Activated T-helper 1 cell treated with anti-CD3 and anti-CD28 coated beads, Interleukin-2, amount 50 U/mL, for 16 hours (primary cell): ENCODE measurements at places on chromosomes 2 and 18.

DNA sequence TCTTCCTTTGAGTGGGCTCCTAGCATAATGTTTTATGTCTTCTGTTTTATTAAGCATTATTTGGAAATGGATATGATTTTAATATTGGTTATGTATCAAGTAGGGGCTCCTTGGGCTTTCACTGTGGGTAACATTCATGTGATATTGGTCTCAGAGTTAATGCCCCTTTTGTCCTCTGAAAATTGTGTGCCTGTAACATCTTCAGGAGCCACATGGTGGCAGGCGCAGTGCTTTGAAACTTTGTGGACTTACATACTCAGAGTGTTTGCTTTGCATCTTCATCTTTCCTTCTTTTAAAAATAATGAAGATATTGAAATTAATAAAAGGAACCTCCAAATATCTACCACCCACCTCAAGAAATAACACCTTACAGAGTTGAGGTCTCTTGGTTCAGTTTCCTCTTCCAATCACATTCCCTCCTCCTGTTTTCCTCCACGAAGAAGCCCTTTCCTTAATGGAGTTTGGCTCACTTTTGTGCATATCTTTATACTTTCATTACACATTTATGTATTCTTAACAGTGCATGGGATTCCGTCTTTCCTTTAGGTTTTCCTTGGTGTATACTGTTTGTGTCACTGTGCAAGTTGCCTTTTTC, 73.5 kb downstream of the LIMS1 start:
- peak; percentile 20 for DNase-seq

DNA sequence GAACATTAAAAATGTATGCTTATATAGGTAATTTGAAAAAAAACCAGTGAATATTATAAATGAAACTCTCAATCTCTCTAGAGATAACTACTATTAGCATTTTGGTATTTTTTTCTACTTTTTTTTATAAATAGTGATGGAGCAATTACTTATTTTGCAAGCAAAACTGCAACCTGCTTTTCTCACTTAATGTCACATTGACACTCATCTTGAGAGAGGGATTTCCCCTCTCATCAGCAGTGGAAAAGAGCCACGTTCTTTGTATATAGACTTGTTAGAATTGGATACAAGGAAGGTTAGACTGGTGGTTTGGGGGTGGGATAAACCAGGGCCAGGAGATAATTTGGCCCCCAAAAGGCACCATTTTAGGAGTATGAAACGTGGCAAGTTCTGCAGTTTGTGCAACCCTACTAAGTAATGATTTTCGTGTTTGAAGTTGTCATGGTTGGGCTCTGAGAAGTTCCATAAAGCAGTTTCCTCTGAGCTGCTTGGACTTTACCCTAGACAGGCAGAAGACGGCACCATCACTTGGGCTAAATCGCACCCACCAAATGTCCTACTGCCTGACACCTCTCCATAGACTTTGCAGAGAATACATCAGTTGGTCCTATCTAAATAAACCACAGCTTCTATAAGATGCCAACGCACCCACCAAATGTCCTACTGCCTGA, 194.0 kb downstream of the ACTR3 start:
- DNase-seq, result no peak

GRCh38 chr18:48022531-48023329, 92.3 kb upstream of the SMAD2 start:
- no peak for DNase-seq

DNA sequence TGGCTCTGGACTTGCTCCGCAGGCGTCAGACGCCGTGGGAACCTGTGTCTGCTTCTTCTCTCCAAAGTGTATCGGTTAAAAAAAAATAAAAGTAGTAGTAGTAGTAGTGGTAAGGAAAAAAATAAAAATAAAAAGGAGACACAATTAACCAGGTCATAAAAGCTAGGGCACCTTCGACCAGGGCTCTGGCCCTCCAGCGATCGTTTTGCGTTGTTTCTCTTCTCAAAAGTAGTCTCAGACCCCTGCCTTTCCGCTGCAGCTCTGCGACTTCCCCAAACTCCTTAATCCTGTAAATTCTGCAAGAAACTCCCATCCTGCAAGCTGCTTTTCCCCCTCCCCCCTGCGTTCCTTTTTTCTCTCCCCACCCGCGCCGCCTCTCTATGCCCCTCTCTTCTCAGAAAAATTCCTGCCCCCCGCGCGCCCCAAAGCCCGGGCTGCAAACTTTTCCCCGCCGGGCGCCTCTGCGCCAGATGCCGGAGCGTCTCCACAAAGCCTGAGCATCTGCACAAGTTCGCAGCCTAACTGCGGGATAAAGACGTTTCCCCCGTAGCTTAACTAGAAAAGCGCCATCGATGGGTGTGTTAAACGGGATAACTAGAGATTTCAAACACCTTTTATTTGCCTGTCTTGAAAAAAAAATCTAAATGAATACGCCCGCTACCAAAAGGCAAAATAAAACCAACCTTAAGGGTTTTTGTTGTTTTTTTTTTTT, 1.8 kb upstream of the SALL3 start:
- no peak for DNase-seq

- DNase-seq, result no peak
These were observed 83.7 kb downstream of the SP3 start for GRCh38 chr2:173881461-173881860.

DNA sequence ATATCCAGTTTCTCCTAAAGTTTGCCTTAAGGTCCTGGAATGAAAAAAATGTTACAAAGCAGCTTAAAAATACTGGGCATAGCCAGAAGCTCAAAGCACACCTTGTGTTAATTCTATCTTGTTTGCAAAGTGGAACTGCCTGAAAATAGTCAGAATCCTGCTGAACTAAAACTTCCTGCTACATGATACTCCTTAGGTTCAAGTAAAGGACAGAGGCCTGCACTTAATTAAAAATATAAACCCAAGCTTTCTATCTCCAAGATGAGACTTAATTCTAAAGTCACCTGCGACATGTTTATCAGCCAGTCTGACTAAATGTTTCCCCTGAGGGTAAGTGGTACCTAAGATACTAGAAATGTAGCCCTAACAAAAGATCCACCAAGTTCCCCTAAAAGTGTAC, 103.4 kb downstream of the CHST9 start:
- no peak for DNase-seq

DNA sequence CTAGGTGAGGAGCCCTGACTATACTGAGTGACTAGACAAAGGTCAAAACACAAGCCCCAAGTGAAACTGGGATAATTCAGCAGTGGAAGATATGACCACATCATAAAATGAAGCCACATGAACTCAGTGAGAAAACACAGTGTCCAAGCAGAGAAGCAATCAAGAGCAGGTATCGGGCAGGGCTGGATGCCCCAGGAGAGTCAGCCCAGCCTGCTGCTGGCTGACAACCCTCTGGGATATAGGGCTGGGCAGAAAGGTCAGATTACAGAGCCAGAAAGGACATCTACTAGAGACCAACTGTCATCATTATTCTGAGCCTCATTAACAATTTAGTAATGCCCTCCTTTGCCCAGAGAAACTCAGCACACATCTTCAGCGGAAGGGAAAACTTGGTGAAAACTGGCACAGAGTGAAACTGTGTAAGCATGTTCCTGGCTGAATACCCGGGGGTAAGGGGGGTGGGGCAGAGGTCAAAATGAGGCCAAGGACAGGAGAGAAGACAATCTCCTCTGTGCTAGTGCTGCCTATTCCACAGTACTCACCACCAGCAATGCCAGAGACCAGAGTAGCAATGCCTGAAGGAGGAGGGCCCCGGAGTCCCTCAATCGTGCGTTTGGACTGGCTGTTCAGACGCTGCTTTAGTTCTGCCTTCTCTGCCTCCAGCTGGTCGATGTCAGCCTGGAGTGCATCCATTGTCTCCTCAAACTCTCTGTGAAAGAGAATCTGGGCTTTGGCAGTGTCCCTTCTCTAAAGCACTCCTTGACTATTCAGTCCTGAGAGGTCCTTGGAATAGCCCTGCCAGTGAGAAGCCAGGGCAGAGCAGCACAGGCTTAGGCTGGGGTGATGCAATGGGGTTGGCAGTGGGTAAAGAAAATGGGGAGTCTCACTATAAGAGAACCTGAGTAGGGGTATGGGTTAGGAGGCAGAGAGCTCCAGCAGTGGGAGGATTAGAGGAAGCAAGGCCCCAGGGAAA, 15.3 kb downstream of the DCTN1 start:
- no peak for DNase-seq

DNA sequence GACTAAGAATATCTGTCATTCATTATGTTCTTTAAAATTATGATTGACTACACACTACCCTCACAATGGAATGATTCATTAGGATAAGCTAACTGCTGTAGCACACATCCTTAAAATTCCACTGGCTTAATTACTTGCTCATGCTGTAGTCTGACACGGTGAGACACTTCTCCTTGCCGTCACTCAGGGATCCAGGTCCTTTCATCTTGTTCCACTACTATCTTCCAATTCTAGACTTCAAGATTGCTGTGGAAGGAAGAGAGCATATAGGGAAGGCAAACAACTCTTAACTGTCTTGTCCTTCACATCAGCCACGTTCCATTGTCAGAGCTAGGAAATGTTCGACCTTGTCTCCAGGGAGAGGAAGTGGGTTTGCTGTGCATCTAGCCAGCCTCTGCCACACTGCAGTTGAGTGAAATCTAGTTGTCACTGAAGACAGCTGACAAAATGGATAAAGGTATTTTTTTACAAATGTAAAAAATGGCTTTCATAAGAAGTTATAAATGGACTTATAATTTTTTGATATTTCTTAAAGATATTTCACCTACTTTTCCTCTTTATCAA, 30.1 kb downstream of the GREB1L start:
- no peak for DNase-seq

DNA sequence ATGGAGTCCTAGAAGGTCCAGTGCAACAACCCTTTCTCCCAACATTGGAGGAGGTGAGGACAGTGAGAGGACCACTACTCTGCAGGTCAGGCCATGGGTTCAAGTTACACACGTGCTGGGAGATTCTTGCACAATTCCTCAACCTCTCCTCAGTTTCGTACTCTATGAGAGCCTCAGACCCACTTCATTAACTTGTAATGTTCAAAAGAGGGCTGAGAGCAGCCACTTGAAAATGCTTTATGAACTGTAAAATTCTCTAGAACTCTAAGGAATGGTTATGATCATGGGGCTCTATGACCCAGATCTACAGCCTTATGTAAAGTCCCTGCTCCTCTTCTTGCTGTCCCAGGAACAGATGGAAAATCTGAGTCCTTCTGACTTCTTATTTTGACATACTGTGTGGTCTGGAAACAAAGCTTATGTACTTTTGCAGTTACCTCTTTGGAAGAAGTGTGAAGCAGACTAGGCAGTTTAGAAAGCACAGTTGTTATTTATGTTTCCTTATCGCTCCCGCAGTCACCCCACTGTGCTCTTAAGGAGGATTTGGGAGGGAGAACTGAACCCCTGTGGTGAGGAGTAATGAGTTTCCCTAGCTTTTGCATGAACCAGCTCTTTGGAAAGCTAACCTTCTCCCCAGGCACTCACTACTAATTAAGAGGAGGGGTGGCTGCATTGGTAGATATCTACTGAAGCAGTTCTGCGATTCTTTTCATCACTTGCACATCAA, 296.6 kb downstream of the LRRTM1 start:
- no peak for DNase-seq

DNA sequence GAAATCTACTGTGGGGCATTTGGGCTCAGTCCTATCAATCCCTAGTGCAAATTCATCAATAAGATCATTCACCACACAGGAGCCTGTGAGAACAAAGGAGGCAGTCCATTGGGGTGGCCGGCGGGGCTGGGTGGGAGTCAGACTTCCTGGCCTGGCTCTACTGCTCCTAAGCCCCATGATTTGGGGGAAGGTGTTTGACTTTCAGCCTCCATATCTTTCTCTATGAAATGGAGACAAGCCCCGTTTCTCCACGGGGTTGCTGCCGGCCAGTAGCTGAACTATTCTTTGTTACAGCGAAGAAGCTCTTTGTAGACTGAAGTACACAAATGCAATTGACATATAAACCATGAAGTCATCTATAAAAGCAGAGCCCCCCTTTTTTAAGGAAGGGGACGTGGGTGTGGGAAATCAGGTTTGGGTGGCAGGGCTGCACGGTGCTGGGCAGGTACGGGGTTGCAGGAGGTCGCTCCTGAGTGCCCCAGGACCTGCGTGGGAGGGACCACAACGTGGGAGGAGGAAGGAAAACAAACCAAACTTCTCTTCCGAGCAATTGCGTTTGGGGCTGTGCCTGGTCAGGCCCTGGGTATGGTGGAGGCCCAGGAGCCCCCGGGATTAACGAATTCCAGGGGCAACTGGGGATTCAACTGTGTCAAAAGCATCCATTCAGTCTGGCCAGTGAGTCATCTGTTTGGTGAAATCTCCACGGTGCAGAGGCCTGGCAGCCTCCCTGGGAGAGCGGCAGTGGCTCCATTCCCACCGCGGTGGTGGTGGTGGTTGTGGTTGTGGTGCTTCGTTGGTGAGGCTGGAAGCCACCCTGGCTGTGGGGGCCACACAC, 18.2 kb downstream of the FBLN7 start:
- no peak for DNase-seq

DNA sequence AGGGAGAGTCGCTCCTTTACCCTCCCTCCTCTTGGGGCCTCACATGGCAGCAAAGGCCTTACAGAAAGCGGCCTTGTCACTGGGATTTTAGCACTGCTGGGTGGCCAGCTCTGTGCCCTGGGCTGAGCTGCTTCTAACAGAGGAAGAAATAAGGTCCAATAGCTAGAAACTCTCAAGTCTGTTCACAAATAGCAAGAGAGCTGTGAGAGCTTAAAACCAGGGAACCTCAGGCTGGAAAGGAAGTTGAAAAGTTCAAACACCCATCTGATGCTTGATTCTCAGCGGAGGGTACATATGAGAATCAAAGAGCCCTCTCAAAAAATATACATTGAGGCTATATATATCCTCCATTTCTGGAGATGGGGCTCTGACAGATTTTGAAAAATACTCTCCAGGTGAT, 54.7 kb downstream of the ST6GAL2 start:
- no peak for DNase-seq

- DNase-seq, result no peak
These were observed 15.9 kb upstream of the SLC20A1 start for GRCh38 chr2:112629823-112630222.

DNA sequence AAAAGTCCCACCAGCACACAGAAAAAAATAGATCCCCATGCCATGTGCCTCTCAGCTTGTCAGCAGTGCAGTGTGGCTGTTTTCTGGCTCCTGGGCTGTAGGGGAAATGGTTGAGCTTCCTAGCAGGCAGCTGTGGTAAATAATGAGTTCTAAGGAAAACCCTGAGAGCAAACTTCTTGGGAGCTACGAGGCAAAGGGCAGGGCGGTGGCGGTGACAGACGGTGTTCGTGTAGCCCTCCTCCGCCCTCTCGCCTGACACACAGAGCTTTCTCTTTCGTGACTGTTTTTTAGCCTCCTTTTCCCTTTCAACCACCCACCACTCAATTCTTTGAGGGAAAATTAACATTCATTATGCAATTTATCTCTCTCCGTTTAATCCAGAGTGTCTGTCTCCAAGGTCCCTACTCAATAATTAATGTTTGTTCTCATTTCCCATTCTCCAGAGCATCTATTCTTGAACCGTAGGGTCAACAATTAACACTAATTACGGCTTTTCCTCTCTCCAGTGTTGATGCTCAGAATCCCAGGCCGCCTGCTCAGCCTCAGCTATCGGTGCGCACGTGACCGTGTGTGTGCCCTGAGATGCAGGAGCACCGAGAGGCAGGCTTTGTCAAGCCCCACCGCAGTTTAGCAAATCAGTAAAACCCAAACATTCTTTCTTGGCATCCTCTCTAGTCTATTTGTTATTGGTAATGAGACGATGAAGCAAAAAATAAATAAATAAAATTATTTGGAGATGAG, 50.1 kb downstream of the KIAA2012 start:
- no peak for DNase-seq

- no peak for DNase-seq
These were observed 10.5 kb upstream of the MTERF4 start for GRCh38 chr2:241112592-241112991.
